ENCODE measurements at places on chromosomes 11 and 22.
A peak's percentile ranks its signal among the peaks of the same experiment; 100 is the strongest.

DNA sequence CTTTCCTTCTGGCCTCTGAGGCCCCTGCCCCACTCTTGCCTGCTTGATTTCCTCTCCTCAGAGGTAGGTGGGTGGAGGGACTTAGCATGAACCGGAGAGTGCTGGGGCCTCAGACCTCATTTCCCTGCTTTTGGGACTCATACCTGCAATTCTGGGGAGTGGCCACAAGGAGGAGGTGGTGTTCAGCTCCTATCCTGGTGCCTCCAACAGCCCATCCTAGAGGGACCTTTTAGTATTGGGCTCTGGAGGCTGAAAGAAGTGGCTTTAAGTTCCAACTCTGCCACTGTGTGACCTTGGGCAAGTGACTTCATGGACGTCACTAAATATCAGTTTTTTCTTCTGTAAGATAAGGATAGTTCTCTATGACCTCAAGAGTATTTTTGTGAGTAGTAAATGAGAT, 98.6 kb downstream of the KIAA1671 start:
- DNase-seq = no peak

GRCh38 chr22:27240298-27241075, 561.1 kb downstream of the MN1 start:
- no peak for DNase-seq

- no peak for DNase-seq
Measured at GRCh38 chr11:59097113-59097708, 9.8 kb upstream of the FAM111B start.

- DNase-seq = no peak
Measured at GRCh38 chr11:125449565-125449964, 46.5 kb downstream of the FEZ1 start.

DNA sequence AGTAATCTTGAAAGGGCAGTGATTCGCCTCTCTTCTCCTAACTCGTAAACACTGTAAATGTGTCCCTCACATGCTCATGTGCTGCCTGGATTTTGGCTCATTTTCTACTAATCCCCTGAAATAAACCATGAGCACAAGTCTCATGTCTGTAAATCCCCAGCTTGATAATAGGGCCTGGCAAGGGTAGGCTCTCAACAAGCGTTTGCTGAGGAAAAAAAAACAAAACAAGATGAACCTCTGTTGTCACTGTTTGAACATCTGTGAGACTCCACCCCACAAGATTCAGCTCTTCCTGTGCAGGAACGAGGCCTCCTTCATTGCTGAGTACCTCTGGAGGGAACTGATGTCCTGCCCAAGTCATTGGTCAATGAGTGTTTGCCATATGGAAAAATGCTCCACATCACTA, 4.5 kb upstream of the CYB5R2 start:
- DNase-seq = no peak

DNA sequence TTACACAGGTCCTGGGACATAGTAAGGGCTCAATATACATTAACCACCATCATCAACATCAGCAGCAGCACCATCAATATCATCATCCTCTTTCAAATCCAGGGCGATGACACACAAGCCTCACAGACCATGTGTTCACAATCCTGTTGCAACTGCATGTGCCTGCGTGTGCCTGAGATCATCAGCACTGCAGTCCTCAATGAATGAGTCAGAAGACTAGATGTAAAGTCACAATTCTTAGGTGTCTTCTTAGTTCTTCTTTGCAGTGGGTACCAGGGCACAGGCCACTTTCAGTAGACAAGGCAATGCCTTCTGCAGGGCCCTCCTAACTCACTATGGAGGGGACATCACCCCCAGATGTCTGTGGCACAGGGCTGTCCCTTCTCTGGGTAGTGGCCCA, 111.1 kb downstream of the MYO18B start:
- no peak for DNase-seq

GRCh38 chr11:128505449-128506065, 81.8 kb downstream of the ETS1 start:
- no peak for DNase-seq

- DNase-seq = no peak
Measured at GRCh38 chr11:8209208-8209807, 40.5 kb upstream of the RIC3 start.

GRCh38 chr11:82631722-82632630, 101.7 kb downstream of the FAM181B start:
- DNase-seq = no peak

DNA sequence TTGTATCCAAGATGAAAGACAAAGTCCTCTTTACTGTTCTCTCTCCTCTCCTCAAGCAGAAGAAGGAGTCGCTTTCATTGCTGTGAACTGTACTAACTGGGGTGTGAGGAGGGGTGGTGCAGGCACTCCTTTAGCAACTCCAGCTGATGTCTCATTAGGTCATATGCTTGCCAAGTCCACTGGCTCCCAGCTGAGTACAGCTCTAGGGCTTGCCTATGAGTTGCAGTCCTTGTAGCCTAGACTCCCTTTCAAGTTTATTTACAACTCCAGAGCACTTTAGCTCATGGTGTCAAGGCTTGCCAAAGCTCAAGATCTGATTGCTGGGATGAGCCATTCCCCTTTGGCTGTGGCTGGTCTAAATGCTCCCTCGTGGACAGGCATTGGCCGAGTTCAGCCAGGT, 55.1 kb upstream of the PDGFD start:
- DNase-seq = no peak

- no peak for DNase-seq
Measured at GRCh38 chr11:13367115-13367514, 89.5 kb downstream of the BMAL1 start.

DNA sequence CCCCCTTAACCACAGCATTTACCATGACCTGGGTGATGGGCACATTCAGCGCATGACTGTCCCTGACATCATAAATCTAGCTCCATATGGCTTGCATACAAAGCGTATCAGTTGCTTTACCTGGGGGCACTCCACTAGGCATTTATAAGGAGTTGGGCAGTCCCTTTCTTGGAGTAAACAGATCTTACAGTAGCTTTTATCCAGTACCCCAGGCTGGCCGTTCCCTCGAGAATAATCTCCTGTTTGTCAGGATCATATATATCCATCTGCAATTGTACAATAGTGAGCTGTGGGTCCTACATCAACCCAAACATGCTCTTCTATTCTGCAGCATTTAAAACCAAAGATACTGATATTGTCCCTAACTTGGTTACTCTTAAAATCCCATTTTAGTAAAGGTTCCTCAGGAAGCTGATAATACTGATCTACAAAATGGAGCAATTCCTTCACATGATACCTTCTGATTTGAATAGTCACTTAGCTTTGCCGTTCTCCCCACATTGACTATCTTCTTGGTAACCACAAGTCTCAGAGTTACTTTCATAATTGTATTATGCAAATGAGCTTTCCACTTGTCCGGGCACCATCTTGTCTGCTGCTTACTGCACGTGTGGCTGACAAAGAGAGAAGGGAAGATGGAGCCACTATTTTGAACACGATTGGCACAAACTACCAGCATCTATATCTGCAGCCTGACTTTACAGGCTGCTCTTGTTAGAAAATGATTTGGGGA, 205.0 kb downstream of the CWF19L2 start:
- no peak for DNase-seq

DNA sequence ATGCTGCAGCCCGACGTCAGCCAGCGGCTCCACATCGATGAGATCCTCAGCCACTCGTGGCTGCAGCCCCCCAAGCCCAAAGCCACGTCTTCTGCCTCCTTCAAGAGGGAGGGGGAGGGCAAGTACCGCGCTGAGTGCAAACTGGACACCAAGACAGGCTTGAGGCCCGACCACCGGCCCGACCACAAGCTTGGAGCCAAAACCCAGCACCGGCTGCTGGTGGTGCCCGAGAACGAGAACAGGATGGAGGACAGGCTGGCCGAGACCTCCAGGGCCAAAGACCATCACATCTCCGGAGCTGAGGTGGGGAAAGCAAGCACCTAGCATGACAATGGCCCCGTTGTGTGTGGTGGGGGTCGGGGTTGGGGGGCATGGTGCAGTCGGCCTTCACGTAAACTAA, 1.0 kb downstream of the TSSK2 start:
- no peak for DNase-seq

GRCh38 chr22:24155627-24156140, 25.6 kb upstream of the SUSD2 start:
- DNase-seq = no peak

DNA sequence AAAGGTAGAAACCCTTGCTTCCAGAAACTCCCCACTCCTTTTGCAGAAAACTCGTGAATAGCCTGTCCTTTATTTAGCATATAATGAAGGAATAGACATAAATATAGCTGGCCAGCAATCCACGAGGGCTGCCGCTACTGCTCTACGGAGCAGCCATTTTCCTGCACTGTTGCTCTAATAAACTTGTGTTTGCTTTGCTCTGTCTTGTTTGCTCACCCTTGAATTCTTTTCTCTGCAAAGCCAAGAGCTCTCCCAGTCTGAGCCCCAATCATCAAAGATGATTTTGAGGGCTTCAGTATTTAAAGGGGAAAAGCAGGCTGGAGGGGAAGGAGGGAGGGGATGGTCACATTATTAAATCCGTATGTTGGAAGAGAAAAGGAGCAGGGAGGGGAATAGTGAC, 16.6 kb upstream of the CHKA start:
- no peak for DNase-seq

- DNase-seq = no peak
Measured at GRCh38 chr11:30585125-30585891, 845 bp downstream of the MPPED2 start.

DNA sequence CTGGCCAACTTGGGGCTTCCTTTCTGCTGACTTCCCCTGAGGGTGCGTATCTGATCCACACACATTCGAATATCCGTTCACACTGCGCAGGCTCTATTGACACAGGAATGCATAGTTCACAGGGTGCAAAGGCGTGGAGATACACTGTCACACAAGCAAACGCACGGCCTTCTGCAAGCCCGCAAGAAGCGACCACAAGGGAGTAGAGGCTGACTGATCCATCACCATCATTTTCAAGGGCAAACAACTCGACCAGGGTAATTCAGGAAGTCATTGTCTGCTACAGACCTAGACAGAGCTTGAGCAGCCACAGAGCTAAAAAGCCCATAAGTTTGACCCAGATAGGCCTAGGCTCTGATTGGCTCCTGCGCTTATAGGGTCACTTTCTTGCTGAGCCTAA, 392.3 kb downstream of the MN1 start:
- no peak for DNase-seq

- DNase-seq = no peak
Measured at GRCh38 chr11:3180869-3181268, 15.8 kb upstream of the OSBPL5 start.

GRCh38 chr11:128227466-128227865, 359.9 kb downstream of the ETS1 start:
- DNase-seq = no peak

DNA sequence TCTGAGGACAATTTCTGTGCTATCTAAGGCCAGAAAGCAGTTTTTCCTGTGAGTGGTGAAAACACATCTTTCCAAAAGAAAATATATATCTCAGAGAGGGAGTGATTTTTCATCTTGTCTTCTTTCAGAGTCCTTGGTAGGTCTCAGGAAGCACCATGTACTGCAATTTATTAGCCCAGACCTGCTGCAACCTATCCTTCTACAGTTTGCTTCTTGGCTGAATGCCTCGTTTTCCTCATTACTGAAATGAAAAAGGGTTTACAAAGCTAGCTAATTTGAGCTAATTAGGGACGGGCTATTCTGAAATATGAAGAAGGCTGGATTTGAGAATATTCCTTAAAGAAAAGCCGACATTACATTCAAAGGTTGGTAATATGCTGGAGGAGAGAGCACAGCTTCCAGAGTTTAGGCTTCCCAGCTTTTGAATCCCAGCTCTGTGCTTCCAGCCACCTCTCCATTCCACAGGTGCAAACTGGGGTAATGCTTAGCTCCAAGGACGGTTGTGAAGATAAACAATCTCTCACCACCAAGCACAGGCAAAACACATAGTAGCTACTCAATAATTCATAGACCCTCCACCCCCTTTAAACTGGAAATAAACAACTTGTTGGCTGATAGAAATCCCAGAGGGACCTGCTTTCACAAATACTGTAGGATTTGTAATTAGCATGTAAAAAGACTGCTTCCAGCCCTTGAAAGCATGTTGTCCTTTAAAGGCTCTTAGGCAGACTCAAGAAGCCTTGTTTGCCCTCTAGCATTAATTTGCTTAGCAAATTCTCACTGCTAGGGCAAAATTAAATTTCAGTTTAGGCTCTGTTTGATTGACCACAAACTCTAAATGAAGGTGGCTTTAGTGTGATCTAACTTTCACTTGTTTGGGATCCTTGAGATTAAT, 24.5 kb upstream of the SESN3 start:
- no peak for DNase-seq

DNA sequence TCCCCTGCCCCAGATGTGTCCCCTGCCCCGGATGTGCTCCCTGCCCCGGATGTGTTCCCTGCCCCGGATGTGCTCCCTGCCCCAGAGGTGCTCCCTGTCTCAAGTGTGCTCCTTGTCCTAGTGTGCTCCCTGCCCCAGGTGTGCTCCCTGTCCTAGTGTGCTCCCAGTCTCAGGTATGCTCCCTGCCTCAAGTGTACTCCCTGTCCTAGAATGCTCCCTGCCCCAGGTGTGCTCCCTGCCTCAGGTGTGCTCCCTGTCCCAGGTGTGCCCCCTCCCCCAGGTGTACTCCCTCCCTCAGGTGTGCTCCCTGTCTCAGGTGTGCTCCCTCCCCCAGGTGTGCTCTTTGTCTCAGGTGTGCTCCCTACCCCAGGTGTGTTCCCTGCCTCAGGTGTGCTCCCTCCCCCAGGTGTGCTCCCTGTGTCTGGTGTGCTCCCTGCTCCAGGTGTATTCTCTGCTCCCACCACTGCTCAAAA, 48.7 kb upstream of the RASD2 start:
- DNase-seq = no peak

DNA sequence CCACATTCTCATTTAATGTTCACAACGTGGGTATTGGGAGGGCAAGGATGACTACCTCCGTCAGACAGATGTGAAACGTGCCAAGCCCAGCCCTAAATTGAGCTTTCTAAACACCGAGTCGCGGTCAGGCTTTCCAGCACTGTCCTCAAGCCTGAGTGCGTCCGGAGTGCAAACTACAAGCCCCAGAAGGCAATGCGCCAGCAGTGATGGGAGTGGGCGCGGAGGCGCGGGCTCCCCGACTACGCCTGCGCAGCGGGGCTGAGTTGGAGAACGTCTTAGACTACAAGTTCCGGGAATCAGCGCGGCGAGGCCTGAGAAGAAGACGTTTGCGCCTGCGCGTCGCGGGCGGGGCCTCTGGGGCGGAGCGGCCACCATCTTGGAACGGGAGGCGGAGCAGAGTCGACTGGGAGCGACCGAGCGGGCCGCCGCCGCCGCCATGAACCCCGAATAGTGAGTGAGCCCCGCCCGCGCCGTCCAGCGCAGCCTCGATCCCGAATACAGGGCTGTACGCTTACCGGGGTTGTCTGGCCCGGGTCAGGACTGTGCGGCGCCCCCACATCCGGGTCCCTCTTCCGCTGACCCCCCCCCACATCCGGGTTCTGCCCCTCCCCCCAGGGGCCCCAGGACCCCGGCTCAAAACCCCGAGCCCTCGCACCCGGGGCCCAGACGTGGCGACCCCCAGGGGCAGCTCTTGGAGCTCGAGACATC, at the start of gene RAB1B:
Gene RAB1B, plus strand, starts transcription at position 396 of the 708 bp plus-strand sequence. Its CDS starts 41 bp downstream, at position 437.
- DNase-seq = peak; percentile 95

GRCh38 chr11:69568809-69569097, 72.2 kb upstream of the CCND1 start:
- DNase-seq = no peak

GRCh38 chr22:46911346-46911745, 148.9 kb downstream of the TBC1D22A start:
- DNase-seq = no peak
